ENCODE measurements at places on chromosomes 6 and 20. TPM values are rescaled to one million over a fixed set of nuclear protein-coding genes. Genes with fewer than 3 reads are reported as not detected.

- DNase-seq, result no peak
Measured at GRCh38 chr6:35839019-35839418, 33.9 kb downstream of the LHFPL5 start.

Gene COL9A1
- not detected for total RNA-seq

Gene IRF4
- 24.7 TPM for total RNA-seq

GRCh38 chr6:71621918-71622519 lies 264.3 kb upstream of the RIMS1 start:
- no peak for DNase-seq

Gene PM20D2
- 5.5 TPM for total RNA-seq

DNA sequence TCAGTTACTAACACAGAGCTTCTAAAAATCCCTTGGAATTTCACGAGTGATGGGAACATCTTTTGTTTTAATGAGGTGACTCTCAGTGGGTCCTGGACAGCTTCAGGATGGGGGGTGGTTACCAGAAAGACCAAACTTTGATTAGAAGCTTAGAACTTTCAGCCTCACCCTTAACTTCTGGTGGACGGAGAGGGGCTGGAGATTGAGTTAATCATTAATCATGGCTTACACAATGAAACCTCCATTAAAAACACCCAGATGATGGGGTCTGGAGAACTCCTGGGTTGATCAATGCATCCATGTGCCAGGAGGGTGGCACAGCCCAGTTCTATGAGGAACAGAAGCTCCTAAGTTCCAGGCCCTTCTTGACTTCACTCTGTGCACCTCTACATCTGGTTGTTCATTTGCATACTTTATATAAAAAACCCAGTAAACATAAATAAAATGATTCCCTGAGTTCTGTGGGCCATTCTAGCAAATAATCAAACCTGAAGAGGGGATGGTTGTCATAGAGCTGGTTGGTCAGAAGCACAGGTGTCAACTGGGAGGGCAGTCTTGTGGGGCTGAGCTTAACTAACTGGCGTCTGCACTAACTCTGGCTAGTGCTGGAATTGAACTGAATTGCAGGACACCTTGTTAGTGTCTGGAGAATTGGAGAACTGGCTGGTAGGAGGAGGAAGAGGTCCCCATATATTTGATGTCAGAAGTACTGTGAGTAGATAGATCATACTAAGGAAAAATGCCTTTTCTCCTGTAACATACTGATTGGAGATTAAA lies 10.3 kb downstream of the RMND1 start:
- DNase-seq, result no peak

GRCh38 chr6:134422426-134423231 lies 104.7 kb upstream of the SGK1 start:
- DNase-seq, result no peak

DNA sequence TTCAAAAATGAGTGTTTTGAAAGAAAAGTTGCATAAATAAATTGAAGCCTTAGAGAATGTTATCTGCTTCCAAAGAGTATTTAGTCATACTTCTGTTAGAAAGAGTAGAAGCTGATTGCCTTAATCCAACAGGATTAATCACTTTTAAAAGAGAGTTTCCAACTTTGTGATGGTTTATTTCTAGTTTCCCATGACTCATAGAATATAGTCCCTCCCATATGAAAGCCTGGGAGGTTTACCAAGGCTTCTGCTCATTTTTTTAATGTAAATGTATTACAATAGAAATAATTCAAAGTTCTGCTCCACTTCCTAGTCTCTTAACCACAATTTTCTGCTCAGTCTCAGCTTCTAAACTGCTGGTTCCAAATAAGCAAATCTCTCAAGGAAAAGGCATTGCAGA lies 118.0 kb upstream of the IRAK1BP1 start:
- DNase-seq, result no peak
